Activated CD4-positive, alpha-beta T cell treated with anti-CD3 and anti-CD28 coated beads, Interleukin-2, amount 10 ng/mL, durations not matched to agents 7 days and 5 days (primary cell): ENCODE measurements at places on chromosomes 11 and 22. TPM values are rescaled to one million over a fixed set of nuclear protein-coding genes. Genes with fewer than 3 reads are reported as not detected.
A peak's percentile ranks its signal among the peaks of the same experiment; 100 is the strongest.

The MIOX gene
- total RNA-seq: 0.23 TPM

The MS4A12 gene
- total RNA-seq: not detected

The ANGPTL5 gene
- not detected for total RNA-seq

The APIP gene
- total RNA-seq: 30.8 TPM

The SLC5A4 gene
- not detected for total RNA-seq

The SLC22A25 gene
- total RNA-seq: not detected

DNA sequence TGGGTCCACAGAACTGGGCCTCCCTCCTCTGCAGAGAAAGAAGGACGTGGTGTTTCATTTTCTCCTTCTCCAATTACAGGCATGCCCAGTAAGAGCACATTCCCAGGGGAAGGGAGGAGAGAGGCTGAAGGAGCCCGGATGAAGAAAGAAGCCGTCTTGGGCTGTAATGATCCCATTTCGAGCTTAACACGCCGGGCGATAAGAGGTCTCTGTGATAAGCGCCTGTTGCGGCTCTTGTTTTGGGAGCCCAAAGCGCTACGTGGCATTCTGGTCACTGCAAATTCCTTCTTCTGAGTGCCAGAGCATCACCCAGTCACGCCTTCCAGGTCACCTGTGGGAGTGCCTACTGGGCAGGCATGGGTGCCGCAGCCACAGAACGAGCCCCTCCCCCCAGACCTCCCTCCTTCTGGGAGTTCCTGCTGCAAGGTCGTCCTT, 57.5 kb downstream of the ANO1 start:
- H3K27me3 ChIP-seq: peaks cover 3% of the 10 kb centered on the region
- H3K27ac ChIP-seq: no peak overlapping the region
- H3K4me3 ChIP-seq: no peak overlapping the region
- no peak for DNase-seq

- DNase-seq: peak; percentile 67
- H3K4me3 ChIP-seq: peak overlapping the region; percentile 45
- H3K36me3 ChIP-seq: peaks cover 78% of the 10 kb centered on the region
Observed at GRCh38 chr22:17098379-17098819, 13.6 kb downstream of the IL17RA start.

GRCh38 chr22:28008649-28009048, 89.6 kb upstream of the PITPNB start:
- no peaks in the 10 kb centered on the region for H3K36me3 ChIP-seq
- no peaks in the 10 kb centered on the region for H3K4me1 ChIP-seq
- DNase-seq: no peak
- H3K27ac ChIP-seq: no peak overlapping the region

DNA sequence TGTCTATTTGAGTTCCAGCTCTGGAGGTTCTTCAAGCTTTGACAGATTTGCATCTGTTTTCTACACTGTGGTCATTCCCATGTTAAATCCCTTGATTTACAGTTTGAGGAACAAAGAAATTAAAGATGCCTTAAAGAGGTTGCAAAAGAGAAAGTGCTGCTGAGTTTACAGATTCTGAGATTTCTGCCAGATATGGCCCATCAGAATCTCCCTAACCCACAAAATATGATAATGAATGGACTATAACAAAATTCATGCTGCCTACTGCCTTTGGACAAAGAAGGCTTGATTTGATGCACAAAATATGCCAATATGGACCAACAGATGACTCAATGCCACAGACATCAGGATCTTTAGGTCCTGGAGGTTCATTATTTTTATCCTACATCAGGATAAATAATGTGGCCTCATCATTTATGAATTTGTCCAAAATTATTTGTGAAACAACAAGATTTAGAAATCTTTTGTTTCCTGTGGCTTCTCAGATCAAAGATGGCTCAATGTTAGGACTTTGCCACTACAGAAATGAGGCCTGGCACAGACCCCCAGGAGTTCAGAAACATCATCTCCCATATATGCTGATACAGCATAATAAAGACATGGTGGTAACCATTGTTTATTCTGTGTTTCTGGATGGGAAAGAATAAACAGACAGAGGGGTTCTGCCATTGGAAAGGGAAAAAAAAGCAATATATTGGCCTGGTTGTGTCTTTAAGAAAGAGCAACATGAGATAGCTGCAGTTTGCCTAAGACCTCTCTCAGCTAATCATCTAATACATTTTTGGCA, 6.7 kb downstream of the OR5AN1 start:
- H3K27ac ChIP-seq: no peak overlapping the region
- no peaks in the 10 kb centered on the region for H3K36me3 ChIP-seq
- no peak for DNase-seq
- no peaks in the 10 kb centered on the region for H3K4me1 ChIP-seq
- H3K4me3 ChIP-seq: no peak overlapping the region

GRCh38 chr22:24992946-24993345, 40.4 kb downstream of the KIAA1671 start:
- H3K4me1 ChIP-seq: peaks cover 75% of the 10 kb centered on the region
- H3K36me3 ChIP-seq: no peaks in the 10 kb centered on the region
- DNase-seq: no peak
- peaks cover 4% of the 10 kb centered on the region for H3K27me3 ChIP-seq
- H3K4me3 ChIP-seq: no peak overlapping the region
- peak overlapping the region; percentile 91 for H3K27ac ChIP-seq

DNA sequence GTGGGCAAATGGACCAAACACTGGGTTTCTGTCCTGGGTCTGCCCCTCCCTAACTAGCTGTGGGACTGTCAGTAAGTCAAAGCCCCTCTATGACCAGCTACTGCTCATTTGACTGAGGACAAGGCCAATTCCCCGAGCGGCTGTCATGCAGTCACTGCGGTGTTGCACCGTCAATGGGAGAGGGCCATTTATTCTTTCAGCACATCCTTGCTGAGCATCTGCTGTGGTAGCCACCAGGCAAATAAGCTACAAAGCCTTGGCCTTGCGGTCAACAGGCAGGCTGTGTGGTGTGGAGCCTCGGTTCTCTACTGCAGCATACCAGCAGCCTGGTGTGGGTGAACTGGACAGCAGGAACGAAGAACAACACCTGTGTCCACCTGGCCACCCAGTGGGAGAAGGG, 25.8 kb upstream of the SERPIND1 start:
- H3K4me1 ChIP-seq: peaks cover 6% of the 10 kb centered on the region
- H3K4me3 ChIP-seq: no peak overlapping the region
- H3K36me3 ChIP-seq: peaks cover 10% of the 10 kb centered on the region
- H3K27ac ChIP-seq: no peak overlapping the region

GRCh38 chr22:29269230-29269604, 1.1 kb downstream of the EWSR1 start:
- DNase-seq: no peak
- H3K4me1 ChIP-seq: peaks cover 51% of the 10 kb centered on the region
- peak overlapping the region; percentile 100 for H3K27ac ChIP-seq
- peak overlapping the region; percentile 82 for H3K4me3 ChIP-seq
- no peaks in the 10 kb centered on the region for H3K27me3 ChIP-seq

- DNase-seq: no peak
- peaks cover 11% of the 10 kb centered on the region for H3K36me3 ChIP-seq
- H3K4me3 ChIP-seq: no peak overlapping the region
- H3K27me3 ChIP-seq: no peaks in the 10 kb centered on the region
Observed at GRCh38 chr11:5620651-5621521, 3.9 kb upstream of the TRIM34 start.

- H3K27ac ChIP-seq: no peak overlapping the region
- H3K36me3 ChIP-seq: no peaks in the 10 kb centered on the region
- no peaks in the 10 kb centered on the region for H3K4me1 ChIP-seq
- peaks cover 7% of the 10 kb centered on the region for H3K27me3 ChIP-seq
Observed at GRCh38 chr11:126127898-126128297, 65.2 kb upstream of the CDON start.

DNA sequence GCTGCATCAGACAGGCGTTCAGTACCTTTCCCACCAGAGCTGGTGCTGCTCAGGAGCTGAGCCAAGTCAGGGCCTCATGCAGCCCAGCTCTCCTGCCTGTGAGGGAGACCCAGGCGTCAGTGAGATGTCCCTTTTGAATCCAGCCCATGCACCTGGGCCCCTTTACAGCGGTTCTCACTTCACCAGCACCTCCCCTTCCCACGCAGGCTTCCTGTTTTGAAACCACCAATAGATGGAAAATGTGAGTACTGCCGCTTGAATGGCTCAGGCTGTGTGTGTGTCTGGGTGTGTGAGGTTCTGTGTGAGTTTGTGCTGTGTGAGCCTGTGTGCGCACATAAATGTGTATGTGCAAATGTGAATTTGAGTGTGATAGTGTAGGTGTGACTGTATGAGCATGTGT, 88.4 kb downstream of the UBASH3B start:
- peaks cover 5% of the 10 kb centered on the region for H3K36me3 ChIP-seq
- H3K27ac ChIP-seq: no peak overlapping the region
- H3K4me1 ChIP-seq: no peaks in the 10 kb centered on the region
- no peak overlapping the region for H3K4me3 ChIP-seq
- H3K27me3 ChIP-seq: peaks cover 9% of the 10 kb centered on the region

DNA sequence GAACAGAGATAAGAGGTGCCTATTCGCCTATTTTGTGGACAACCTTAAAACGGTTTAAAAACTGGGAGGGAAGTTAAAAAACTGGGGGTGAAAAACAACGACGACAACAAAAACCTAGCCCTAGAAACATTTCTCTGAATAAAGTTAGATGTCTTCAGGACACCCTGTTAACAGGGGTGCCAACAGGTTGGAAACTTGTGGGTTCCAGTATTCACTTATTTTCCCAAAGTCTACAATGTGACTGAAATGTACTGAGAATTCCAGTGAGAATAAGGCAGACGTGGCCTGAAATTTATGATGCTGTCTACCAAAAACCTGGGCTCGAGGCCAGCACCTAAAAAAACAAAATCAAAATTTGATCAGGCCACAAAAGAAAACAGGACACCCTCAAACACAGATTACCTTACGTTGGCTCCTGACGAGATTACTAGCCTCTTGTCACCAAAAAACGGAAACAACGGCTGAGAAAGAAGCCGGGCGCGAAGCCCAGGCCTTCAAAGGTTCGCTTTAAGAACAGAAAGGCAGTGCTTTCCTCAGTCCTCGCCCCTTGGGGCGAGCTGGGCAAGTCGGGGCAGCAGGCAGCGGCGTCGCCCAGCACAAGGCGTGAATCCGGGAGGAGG, 906 bp downstream of the CCDC90B start:
- H3K27me3 ChIP-seq: peaks cover 2% of the 10 kb centered on the region
- H3K27ac ChIP-seq: peak overlapping the region; percentile 97
- H3K36me3 ChIP-seq: peaks cover 13% of the 10 kb centered on the region
- peak overlapping the region; percentile 88 for H3K4me3 ChIP-seq

DNA sequence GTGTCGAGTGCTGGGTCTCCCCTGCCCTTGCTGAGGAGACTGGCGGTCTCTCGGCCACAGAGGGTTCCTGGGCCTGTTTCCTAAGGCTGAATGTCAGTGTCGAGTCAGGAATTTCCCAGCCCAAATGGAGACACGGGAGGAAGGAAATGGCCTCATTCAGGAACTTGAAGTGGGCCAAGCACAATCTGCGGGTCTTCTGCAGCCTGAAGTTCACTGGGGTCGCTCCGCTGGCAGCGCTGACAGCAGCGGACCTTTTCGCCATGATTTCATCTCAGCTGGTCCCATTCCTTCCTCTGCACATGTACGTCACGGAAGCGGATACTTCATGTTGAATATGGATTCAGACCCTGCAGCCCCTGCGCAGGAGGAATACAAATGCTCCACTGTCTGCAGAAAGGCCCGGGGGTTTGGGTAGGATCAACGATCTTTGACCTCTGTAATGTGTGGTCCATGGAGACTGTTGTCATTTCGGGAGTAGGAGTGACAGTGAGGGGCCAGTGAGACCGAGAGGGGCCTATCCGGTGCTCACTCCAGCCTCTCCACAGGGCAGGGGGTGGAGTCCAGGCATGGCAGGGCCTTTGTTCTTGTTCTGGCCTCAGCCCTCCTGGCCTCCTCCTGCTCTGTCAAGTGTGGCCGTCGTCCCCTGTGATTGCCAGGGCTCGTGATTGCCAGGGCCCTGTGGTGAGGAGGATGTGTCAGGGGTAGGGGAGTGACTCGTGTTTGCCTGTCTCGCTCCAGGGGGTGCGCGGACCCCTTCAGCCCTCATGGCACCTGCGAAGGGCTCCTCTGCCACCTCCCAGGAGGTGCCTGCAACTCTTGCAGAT, 402.3 kb downstream of the TBC1D22A start:
- H3K4me3 ChIP-seq: no peak overlapping the region
- no peaks in the 10 kb centered on the region for H3K4me1 ChIP-seq
- peak overlapping the region; percentile 25 for H3K27ac ChIP-seq
- H3K36me3 ChIP-seq: peaks cover 6% of the 10 kb centered on the region

- H3K4me1 ChIP-seq: no peaks in the 10 kb centered on the region
- H3K4me3 ChIP-seq: no peak overlapping the region
- no peaks in the 10 kb centered on the region for H3K36me3 ChIP-seq
- H3K27me3 ChIP-seq: no peaks in the 10 kb centered on the region
- H3K27ac ChIP-seq: no peak overlapping the region
- no peak for DNase-seq
Observed at GRCh38 chr22:48333323-48333763, 1494.3 kb downstream of the BRD1 start.

DNA sequence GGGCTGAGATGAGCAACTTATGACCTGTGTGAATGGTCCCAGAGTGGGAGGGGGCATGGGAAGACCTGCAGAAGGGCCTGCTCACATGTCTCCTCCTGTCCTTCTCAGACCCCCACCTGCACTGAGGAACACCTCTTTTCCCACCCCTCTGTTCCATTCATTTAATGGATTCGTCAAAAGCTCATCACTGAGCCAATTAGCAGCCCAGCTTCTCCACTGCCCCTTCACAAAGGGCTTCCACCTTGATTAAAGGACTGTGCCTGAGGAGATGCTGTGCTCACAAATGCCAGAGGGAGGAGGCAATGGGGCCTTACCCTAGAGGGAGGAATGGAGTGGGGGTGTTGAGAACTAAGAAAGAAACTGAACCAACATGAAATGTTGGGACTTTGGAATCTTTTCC, 14.0 kb upstream of the CDON start:
- H3K27me3 ChIP-seq: peaks cover 5% of the 10 kb centered on the region
- H3K27ac ChIP-seq: no peak overlapping the region
- H3K36me3 ChIP-seq: no peaks in the 10 kb centered on the region
- H3K4me3 ChIP-seq: no peak overlapping the region
- no peak for DNase-seq

- no peaks in the 10 kb centered on the region for H3K4me1 ChIP-seq
- H3K27me3 ChIP-seq: no peaks in the 10 kb centered on the region
- no peak for DNase-seq
- no peak overlapping the region for H3K27ac ChIP-seq
- no peaks in the 10 kb centered on the region for H3K36me3 ChIP-seq
Observed at GRCh38 chr11:62456630-62457029, 37.8 kb downstream of the SCGB1A1 start.

DNA sequence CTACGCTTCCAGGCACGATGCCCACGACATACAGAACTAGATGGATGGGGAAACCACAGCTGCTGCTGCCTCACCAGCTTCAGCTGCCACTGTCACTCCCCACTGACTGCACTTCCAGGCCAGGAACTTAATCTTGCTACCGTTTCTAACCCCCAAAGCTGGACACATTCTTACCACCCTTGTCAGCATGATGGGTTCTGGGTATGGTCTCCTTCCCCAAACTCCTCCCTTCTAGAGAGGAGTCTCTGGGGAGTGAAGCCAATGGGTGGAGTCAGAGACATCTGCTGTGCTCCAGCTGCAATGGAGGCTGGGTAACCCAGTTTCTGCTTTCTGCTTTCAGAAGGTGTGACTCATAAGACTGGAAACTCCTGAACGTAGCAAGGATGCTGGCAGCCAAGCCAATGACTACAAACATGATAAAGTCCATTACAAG, 87.0 kb upstream of the THY1 start:
- no peak overlapping the region for H3K27ac ChIP-seq
- no peaks in the 10 kb centered on the region for H3K36me3 ChIP-seq
- DNase-seq: no peak
- peaks cover 5% of the 10 kb centered on the region for H3K4me1 ChIP-seq
- H3K27me3 ChIP-seq: peaks cover 2% of the 10 kb centered on the region
